ENCODE measurements at places on chromosomes 5 and 9. TPM values are rescaled to one million over a fixed set of nuclear protein-coding genes. Genes with fewer than 3 reads are reported as not detected.

GRCh38 chr9:136122425-136123383 is 4.0 kb upstream of the TMEM250 start:
- peak; percentile 76 for DNase-seq

- DNase-seq = no peak
Observed at GRCh38 chr9:78606001-78606379, 309.1 kb downstream of the PSAT1 start.

DNA sequence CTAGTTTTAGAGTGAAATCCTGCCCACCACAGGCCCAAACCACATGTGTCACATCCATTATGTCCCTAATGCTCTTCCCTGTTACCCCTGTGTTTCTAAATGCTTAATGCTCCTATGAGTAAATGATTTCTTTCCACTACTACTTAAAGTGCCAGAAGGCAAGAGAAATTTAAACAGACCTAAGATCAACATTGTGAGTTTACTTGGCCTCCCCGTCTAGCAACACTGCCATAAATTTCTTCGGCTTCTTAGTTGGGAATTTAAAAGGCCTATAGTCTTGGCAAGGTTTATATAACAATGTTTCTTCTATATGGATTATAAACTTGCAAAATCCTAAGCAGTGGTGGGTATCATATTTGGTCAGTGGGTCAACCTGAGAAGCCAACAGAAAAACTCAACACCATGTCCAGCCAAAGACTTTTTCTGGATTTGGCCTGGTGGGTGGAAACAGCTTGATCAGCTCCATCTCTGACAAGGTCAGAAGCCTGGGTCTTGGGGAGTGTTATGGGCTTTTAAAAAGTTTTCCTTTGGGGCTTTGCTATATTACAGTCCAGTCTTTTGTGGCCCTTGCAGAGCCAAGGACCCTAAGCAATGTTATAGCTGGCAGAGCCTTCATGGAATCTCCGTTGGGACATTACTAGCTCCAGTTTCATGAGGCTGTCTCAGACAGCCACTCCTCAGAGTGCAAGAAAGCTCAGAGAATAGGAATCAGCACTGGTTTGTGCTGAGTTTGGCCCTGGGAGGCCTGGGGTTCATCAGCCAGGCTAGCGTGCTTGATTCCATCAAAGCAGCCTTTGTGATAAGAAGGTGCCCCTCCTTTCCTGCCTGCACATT is 119.8 kb downstream of the PRDM6 start:
- DNase-seq = no peak

Gene MRPL22
- total RNA-seq = 30.5 TPM

Gene FABP6
- total RNA-seq = 6.2 TPM

Gene ARHGEF39
- total RNA-seq = 1.0 TPM
